ENCODE measurements at places on chromosomes 11 and 22.

GRCh38 chr11:128904656-128905344 is 13.6 kb downstream of the KCNJ5 start:
- DNase-seq, result peak; percentile 37

GRCh38 chr11:111906680-111907079 is 4.9 kb downstream of the CRYAB start:
- no peak for DNase-seq

DNA sequence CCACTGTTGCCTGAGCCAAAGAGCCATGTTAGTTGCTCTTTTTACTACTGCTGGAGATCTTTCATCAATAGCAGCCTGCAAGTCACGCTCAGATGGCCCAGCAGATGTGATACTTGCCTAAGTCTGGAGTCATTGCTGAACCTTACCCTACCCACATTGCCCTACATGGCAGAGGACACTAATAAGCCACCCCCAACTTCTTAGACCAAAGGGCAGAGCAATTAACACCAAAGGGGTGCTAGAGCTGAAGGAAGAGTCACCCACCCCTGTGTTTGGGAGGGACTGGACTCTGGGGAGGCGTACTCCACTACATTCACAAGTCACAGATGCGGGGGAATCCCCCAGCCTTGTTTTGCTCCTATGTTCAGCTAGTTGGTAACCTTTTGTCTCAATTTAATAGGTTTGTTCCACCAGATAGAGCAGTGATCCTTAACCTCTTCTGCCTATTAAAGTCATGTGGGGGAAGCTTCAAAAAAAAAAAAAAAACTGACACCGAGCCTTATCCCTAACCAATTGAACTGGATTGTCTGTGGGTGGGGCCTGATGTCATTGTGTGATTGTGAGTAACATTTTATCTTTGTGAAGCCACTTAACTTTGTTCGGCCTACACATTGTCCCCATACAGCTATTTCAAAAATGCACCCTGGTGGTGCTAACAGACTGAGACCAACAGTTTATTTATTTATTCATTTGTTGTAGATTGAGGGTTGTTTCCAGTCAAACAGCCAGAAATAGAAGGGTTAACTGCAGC is 13.1 kb downstream of the ADM start:
- DNase-seq, result no peak

GRCh38 chr11:1473011-1473628 is 13.5 kb downstream of the MOB2 start:
- DNase-seq, result no peak

DNA sequence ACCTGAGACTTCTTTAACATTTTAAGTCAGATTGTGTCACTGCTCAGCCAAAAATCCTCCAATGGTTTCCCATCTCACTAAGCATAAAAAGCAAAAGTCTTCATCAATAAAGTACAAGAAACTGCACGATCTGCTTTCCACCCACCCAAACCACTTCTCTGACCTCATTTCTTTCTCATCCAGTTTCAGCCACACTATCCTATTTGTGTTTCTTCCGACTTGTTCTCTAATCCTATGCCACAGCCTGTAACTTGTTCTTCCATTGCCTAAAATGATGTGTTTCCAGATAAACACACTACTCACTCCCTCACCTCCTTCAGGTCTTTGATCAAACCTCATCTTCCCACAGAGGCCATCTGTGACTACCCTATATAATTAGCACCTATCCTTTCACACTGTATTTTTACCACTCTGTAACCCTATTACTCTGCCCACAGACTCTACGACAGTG is 28.4 kb downstream of the ARHGAP32 start:
- DNase-seq, result no peak

DNA sequence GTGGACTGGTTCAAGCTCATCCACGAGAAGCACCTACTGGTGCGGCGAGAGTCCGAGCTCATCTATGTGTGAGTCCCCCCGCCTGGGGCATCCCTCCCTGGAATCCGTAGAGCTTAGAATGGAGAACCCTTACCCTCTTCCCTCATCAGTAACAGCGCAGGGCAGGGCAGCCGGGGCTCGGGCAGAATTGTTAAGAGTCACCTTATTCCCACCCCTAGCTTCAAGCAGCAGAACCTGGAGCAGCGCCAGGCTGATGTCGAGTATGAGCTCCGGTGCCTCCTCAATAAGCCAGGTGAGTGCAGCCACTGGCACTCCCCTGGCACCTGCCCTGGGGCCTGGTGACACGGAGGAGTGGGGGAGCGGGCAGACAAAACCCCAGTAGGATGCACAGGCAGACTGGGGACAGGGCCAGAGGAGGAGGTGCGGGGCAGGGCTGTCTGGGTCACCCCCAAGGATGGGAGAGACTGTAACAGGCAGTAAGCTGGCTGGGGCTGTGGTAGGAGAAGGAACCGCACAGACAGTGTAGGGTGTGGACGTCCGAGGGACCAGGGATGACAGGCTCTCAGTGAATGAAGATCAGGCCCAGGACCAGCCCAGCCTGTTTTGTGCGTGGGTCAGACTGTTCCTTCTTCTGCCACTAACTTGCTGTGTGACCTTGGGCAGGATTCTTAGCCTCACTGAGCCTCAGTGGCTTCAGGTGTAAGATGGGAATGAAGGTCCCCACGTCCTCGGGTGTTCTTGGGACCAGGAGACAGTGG is 20.4 kb downstream of the C22orf23 start:
- DNase-seq, result no peak

DNA sequence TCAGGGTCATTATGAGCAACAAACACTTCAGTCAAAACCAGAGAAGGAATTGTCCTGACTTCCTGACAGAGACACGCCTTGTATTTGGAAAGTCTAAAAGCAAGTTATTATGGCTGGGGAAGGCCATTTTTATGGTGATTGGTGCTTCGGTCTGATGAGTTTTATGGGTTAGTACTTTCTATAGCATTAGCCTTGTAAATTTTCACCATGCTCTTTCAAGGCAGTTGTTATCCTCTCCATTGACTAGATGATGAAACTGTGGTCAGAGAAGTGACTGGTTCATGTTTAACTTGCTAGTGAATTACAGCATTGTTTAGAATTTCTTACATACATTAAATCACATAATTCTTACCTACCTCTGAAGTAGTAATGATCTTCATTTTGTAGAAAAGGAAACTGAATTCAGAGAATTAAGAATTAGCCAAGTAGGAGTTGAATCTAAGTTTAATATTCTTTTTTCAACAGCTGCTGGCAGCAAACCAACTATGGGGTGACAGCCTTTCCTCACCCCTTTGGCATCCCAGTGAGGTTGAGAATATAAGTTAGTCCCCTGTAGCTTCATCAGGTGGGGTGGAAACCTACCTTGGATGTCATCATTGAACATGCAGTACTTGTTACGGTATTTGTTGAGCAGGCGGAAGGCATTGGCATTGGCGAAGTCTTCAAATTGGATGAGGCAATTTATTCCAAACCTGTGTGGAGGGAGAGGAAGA is 90.0 kb downstream of the CCDC81 start:
- no peak for DNase-seq

DNA sequence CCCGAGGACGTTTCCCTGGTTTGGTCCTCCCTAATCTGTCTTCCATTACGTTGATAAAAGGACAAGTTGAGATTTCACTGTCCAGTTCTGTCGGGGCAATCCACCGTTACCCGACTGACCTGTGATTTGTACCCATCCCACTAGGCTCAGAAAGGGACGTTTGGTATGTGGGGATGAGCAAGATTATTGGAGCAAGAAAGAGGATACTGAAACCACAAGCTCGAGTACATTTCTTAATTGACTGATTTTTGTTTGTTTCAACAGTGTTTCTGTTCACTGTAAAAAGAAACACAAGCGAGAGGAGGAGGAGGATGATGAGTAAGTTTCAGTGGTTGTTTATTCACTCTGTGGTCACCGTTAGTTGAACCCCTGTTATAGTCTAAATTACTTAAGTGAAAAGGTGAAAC is 969 bp downstream of the CCDC117 start:
- no peak for DNase-seq

DNA sequence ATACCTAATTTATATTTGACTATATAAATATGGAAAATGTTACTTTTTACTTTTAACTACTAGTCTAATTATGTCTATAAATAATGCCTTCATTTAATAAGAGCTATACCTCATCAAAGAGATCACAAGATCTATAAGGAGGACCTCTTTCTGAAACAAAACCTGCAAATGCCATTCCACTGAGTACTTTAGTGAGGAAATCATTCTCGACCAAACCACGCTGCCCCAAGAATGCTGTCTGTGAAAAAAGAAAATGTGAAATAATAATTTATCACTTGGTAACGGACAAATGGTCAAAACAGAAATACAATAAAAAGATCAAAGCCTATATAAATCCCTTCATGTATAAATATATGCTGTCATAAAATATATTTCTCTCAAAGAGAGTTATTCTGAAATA is 301.7 kb downstream of the SBF2 start:
- no peak for DNase-seq

GRCh38 chr11:134025082-134025429 is 43.8 kb upstream of the JAM3 start:
- DNase-seq, result peak; percentile 85

- no peak for DNase-seq
Measured at GRCh38 chr11:1082346-1082727, 7.7 kb downstream of the MUC2 start.

DNA sequence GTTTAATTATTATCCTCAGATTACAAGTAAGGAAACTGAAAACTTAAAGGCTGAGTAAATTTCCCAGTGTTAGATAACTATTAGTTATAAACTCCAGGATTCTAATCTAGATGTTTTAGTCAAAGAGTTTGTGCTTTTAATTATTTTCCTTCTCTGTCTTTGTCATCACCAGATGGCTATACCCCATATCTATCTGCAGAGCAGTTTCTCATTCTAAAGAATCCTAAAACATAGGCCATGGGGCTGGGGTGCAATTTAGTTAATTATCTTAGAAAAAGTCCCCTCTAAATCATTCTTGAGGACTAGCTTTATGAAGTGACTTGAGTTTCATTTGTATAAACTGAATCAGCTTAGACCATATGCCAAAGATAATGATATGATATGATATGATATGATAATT is 556.3 kb upstream of the ANO5 start:
- DNase-seq, result no peak

DNA sequence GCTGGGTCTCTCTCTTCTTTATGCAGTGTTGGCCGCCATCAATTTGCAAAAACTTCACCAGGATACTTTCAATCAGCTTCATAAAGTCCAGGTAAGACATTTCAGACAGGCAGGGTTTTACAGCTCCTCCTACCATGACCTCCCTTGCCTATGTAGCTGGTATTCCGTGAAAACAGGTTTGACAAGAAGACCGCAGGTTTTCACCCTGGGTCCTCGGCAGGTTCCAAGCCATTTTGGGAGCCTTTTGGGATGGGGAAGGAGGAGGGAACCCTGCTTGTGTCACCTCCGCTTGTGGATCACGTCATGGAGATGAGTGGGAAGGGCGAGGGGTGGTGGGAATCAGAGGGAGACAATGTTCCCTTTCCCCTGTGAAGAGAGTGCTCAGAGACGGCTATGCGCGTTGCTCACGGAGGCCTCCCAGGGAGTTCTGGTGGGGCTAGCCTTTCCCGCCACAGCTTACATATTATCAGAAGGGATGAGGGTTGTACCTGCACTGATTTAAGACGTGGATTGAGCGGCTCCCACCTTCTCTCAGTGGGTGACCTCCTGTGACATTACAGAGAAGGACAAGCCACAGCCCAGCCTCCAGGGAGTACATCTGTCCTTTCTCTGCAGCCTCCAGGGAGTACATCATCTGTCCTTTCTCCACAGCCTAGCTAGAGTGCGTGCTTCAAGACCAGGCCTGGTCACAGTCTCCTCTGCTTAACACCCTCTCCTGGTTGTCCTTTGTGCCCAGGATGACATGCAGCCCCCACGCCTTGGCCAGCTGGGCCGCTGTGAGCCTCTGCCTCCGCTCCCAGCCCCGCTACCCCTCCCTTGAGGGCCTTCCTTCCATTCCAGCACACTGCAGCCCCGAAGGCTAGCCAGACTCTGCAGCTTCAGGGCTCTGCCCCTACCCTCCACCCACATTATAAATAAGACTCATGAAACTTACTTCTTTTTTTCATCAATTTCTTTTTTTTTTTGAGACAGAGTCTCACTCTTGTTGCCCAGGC is 17.2 kb downstream of the GLB1L3 start:
- DNase-seq, result no peak

GRCh38 chr11:112366012-112366411 is 105.4 kb upstream of the PLET1 start:
- DNase-seq, result no peak

- no peak for DNase-seq
Measured at GRCh38 chr11:114604179-114604813, 8.7 kb upstream of the NXPE4 start.

DNA sequence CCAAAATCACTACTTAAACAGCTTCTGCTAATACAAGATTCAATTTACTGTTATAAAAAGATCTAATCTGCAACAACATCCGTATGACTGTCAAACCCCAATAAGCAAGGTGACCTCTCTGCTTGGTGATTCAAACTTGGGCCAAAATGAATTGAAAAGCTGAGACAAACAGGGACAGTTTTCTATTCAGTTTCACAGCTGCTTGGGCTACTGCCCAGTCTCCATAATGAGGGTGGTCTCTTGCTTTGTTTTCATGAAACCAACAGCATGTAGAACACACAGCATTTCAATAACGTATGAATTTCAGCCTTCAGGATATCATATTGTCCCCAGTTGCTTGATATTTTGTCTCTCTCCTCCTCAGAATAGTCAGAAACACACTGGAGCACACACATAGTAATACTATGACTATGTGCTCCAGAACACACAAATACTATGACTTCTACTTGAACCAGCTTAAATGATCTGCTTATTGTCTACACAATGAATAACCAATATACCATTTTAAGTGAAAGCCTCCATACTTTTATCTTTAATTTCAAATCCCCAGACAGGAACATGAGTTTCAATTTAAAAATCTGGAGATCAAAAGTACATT is 285.0 kb downstream of the TTC28 start:
- no peak for DNase-seq

GRCh38 chr11:57148621-57149020 is 33.1 kb upstream of the LRRC55 start:
- DNase-seq, result no peak

DNA sequence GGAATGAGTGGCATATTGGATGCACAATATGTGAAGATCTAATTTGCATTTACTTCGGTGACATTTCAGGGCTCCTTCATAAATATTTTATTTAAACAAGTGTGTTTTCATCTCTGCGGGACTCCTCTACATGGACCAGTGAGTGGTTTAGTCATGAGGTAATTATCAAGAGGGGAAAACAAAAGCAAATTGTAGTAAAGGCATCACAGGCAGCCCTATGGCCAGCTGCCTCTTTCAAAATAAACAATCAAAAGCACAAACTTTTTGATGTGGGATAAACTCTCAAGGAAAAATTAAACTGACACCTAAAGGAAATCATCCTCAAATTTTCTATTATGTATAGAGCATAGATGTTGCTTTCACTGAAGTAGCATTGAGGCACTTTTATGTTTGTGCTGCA is 6.0 kb downstream of the SYT9 start:
- no peak for DNase-seq

GRCh38 chr11:8256271-8257002 is 7.2 kb downstream of the LMO1 start:
- DNase-seq, result no peak

- no peak for DNase-seq
Measured at GRCh38 chr11:33982661-33983060, 68.9 kb upstream of the CAPRIN1 start.

GRCh38 chr11:78815831-78816230 is 241.2 kb upstream of the NARS2 start:
- DNase-seq, result no peak

Measured in nucleus accumbens (tissue), 56 donors.